ENCODE measurements at places on chromosomes 4 and X.

- DNase-seq: no peak
Observed at GRCh38 chr4:88573276-88573980, 18.9 kb upstream of the HERC3 start.

DNA sequence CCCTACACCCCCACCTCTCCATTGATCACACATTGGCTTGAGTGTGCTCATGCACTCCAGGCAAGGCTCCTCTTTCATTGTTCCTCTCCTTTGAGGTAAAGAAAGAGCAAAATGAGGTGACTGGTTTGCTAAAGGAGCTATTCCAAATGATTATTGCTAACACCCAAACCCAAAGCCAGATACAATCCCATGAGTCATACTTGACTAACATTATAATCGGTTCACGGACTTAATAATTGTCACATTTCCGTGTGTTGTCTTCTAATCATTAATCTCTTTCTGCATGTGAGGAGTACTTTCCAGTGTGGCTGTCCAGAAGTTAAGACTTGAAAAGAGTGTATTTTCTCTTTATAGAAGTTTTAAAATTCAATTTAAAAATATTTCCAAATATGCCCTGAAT, 174.3 kb upstream of the SFRP2 start:
- DNase-seq: no peak

GRCh38 chrX:45454290-45454689, 253.6 kb upstream of the DIPK2B start:
- no peak for DNase-seq

DNA sequence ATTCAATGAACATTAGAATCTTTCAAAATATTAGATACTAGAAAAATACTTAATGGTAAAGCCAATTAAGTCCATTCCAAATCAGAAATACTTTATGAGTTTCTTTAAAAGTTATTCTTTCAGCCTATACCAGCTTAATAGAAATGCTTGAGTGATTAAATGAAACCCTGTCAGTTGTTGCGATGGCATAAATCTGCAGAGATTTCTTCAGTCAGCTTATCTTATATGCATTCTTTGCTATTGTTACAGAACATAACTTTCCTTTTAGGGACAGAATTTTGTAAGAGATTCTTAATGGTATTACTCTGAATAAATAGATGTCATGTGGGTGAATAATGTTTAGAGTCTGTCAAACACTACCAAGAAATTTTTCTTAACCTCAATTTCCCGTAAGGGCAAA, 325.0 kb upstream of the HAND2 start:
- DNase-seq: no peak

DNA sequence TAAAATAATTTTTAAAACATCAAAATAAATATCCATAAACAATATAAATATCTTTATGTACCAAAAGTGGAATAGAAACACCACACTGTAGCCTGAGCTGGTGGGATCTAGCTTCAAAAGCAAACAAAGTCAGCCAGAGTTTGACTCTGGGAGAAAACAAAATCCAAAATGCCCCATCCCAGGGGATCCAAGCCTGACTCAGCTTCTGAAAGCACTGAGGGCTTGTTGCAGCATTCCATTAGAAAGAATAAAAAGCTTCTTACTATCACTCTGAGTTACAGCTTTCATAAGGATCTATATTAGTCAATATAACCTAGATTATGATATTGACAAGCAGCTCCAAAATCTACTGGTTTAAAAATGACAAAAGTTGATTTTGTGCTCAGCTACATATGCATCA, 149.7 kb upstream of the ANKRD50 start:
- no peak for DNase-seq

DNA sequence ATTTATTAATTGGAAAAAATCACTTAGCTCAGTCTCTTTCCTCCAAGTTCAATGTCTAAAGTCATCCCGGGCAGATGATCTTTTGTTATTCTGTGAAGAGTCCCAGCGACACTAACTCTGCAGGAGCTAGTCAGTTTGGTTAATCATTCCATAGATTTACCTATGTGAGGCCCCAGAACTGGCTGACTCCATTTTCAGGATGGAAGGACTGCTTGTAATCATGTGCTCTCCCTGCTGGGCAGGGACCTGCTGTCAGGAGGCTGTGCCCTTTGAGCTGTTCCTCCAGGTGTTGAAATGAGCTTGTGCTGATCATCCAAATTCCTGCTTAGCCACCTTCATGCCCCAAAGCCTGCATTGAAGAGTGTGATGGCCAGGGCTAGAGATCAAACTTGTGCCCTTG, 169.8 kb downstream of the NHS start:
- DNase-seq: no peak

DNA sequence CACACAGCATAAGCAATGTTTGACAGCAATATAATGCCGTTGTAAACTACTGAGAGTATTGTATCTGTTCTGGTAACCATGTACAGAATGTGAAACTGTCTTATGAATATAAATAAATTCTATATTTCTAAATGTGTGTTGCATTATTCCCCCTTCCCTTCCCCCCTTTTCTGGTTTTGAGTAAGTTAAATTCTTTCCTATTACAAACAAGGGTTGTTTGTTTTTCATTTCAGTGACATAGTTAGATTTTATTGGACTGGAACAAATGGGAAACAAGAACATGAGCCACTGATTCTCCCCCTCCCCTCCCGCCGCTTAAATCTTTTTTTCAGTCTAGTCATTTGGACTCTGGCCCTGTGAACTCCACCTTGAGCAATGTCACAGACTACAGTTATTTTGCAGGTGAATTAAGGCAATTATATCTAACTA, 69.8 kb downstream of the GPAT3 start:
- no peak for DNase-seq

GRCh38 chr4:148447681-148448080, 5.5 kb upstream of the NR3C2 start:
- DNase-seq: no peak

- DNase-seq: peak; percentile 54
Observed at GRCh38 chrX:65035446-65035770, 59.2 kb upstream of the ZC4H2 start.

DNA sequence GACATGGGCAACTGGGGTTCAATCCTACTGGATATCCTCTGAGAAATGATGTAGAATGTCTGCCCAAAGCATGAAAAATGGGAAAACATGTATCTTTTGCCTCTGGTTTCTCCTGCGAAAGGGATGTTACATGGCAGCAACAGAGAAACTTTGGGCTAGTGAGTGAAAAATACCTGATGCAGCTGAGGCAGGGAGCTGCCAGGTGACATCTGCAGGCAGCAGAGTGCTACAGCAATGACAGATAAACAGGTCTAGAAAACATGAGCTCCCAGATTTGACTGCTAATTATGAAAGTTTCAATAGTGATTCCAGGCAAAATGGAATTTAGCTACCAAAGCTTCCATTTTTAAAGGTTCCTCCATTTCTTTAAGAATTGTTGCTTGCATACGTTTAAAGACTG, 4.8 kb upstream of the CXCL1 start:
- DNase-seq: no peak

GRCh38 chr4:77183777-77184420, 26.9 kb downstream of the CCNG2 start:
- DNase-seq: no peak

All from right forelimb (tissue), 1 donor.